ENCODE measurements at places on chromosomes 11 and 22. TPM values are rescaled to one million over a fixed set of nuclear protein-coding genes. Genes with fewer than 3 reads are reported as not detected.

The LMNTD2 gene
- total RNA-seq = 4.5 TPM

The IMMP1L gene
- total RNA-seq = 23.6 TPM

The NCAPH2 gene
- 45.5 TPM for total RNA-seq

The ZFP91 gene
- 50.1 TPM for total RNA-seq

The GGTLC2 gene
- 0.47 TPM for total RNA-seq

The OR5T2 gene
- not detected for total RNA-seq

The CCDC81 gene
- total RNA-seq = 0.58 TPM

The FAM118B gene
- total RNA-seq = 27.8 TPM

The NEFH gene
- total RNA-seq = 0.58 TPM

The ARRB1 gene
- total RNA-seq = 112 TPM

The CRACR2B gene
- total RNA-seq = 32.1 TPM

The GVQW3 gene
- 1.4 TPM for total RNA-seq

The ROBO3 gene
- 11.0 TPM for total RNA-seq

The CTSF gene
- 23.3 TPM for total RNA-seq

The SEPTIN3 gene
- 0.99 TPM for total RNA-seq

The KCNJ11 gene
- 7.2 TPM for total RNA-seq

The HTR3B gene
- total RNA-seq = not detected
